Cerebellar nuclear complex (tissue), 1 donor: ENCODE measurements at places on chromosomes 16 and 17.

GRCh38 chr16:16045879-16046278 lies 96.5 kb downstream of the ABCC1 start:
- DNase-seq = no peak

- DNase-seq = peak; percentile 67
Measured at GRCh38 chr17:13002761-13003453, 14.9 kb downstream of the ELAC2 start.

DNA sequence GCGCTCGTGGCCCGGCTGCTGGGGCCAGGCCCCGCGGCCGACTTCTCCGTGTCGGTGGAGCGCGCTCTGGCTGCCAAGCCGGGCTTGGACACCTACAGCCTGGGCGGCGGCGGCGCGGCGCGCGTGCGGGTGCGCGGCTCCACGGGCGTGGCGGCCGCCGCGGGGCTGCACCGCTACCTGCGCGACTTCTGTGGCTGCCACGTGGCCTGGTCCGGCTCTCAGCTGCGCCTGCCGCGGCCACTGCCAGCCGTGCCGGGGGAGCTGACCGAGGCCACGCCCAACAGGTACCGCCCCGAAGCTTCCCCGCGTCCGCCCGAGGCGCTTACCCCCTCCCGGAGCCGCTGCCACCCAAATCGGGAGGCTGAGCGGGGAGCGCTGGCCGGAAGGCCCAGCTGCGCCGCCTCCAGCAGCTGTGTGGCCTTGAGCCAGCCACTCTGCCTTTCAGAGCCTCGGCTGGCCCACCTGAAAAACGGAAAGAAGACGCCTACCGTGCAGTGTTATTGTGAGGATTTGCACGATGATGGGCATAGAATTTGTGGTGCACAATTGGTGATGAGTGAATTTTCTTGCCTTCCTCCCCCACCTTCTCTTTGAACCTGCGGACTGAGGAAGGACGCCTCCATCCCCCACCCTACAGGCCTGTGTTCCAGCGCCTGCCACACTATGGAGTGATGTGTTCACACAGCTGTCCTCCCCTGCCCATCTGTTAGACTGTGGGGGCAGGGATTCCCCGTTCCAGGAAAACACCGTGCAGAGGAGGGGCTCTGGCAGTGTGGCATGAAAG lies 523 bp downstream of the NAGLU start:
- no peak for DNase-seq

DNA sequence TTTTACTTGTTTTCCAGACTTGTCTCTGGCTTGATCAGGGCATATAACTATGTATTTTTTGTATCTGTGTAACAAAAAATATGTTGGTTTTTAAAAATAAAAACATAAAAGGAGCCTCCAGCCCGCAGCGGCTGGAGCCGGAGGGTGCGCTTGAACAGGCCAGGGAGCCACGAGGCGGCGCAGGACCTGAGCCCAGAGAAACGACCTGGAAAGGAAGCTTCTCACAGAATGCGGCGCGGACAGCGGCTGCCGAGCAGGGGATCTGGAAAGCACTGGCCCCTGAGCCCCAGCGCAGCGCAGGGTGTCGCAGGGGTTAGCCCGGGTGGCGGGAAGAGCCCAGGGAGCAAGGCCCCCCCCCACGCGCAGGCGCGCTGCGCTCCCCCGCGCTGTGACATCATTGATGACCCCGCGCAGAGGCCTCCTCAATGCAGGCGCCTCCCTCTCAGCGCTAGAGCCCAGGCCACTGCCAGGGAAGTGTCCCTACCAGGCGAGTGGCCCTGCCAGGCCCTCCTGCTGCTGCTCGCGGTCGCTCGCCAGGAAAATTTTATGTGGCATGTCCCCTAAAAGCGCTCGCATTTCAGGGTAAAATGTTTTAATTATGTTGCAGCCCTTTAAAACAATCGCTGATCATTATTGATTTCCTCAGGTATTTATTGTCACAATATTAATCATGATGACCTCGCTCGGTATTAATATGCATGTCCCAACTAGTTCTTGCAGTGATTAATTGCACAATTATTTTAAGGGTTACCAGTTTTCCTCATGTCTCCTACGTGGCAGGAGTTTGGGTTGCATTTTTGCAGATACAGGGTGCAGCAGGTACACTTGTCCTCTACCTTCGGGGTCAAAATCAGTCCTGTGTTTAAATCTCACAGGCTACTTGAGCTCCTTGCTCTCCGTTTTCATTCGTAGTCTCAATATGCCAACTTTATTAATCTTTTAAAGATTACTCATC lies 134.2 kb downstream of the USP22 start:
- peak; percentile 75 for DNase-seq

GRCh38 chr16:2278272-2278608 lies 10.3 kb upstream of the RNPS1 start:
- DNase-seq = no peak

DNA sequence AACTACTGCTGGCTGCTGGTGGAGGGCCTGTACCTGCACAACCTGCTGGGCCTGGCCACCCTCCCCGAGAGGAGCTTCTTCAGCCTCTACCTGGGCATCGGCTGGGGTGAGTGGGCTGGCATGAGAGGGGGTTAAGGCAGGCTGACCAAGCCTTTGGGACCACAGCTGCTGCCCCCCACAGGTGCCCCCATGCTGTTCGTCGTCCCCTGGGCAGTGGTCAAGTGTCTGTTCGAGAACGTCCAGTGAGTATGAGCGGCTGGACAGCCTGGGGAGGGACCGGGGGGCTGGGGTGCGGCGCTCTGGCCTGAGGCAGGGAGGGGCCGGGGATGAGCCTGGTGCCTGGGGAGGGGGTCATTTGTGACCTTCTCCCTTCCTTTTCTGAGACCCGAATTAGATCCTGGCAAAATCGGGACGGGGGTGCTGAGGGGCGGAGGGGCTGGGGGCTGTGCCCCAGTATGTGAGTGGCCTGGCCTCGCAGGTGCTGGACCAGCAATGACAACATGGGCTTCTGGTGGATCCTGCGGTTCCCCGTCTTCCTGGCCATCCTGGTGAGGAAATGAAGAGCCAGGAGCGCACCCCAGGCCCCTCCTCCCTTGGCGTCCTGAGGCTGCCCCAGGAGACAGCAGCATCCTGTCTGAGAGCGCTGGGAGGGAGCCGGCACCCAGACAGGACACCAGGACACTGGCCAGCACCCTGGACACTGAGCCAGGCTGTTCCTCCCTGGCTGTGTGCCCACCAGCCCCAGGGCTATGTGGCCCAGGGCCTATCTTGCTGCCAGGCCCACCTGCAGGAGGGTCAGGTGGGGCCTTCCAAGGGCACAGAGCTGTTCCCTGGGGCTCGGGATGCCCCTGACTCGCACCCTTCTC lies 8.0 kb downstream of the GCGR start:
- DNase-seq = no peak

DNA sequence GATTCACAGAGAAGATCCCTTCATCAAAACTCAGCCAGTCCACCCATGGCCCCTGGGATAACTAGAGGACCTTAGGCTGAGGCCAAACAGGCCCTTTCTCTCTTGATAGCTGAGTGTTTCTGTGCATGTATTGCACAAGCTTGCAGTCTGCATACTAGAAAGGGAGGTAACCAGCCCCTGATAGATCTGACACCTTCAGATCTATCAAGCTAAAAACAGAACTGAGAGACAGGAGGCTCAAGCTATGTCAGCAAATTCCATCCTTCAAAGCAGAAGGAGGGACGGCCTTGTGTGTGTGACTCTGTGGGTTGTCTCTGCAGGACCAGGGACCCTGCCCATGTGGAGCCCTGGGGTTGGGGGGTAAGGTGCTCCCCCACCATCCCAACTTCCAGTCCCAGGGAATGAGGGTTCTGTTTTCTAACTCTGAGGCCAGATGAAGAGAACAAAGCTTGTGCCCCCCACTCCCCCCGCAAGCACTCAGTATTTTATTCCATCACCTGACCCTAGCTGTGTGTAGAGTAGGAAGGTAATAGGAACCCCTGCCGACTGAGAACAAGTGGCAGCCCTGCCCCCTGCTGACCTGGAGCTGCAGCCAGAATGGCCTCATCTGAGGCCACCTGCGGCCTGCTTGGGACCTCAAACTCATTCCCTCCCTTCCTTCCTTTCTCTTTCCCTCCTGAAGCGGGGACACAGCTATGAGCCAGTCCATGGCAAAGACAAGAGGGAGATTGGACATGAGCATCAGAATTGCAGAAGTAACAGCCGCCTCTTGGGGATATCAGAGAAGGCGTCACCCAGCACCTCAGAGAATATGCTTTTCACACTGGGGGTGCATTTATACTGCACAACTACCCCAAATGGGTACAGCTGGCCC lies 63.8 kb downstream of the SMPD3 start:
- DNase-seq = no peak
